ENCODE measurements at places on chromosomes 11 and 22.

- no peak for DNase-seq
Measured at GRCh38 chr11:36510594-36510942, 496 bp upstream of the TRAF6 start.

DNA sequence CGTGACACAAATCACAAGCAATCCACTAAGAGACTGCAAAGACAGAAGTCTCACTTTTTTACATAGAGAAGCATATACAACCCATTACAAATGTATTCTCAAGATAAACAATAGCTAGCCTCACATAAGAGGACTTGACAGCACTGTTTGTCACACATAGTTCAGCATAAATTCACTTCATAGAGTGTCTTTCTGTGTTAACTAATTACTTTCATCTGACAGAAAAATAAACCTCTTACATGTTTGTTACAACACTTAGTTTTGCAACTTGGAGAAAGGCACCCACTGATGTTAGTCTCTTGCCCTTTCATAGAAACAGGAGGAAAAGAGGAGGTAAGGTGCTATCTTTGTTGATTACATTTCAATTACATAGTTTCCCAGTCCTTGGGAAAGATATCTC, 2221.9 kb upstream of the RAG2 start:
- DNase-seq = no peak

DNA sequence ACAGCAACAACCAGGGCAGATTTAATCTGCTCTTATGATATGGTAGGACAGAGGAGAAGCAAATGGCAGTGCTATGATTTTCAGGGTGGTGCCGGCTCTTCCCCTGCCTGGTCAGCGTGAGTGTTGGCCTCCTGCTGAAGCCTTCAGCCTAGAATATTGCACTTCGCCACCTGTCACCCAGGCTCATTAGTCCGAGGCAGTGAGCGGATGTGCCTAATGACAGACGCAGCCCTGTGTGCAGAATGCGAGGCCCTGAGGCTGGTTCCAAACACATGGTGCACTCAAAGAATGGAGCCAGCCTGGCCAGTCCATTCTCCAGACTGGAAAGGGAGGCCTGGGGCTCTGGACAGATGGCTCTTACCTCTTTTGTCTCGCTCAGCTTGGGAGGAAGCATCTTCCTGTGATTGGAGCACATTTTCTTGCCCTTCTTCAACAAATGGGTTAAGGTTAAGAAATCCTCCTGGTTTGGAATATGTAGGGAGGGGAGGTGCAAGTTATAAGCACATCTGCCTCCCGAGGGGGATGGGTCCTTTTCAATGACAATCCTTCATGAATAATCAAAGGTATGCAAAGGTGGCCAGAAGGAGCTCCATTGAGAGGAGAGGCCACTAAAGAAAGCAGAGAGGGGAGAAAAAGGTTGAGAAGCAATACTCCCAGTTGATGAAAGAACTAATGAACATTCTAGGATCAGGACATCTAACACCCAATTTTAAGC, 39.7 kb upstream of the GALNT18 start:
- peak; percentile 19 for DNase-seq

- no peak for DNase-seq
Measured at GRCh38 chr22:30934053-30934452, 34.5 kb downstream of the MORC2 start.

GRCh38 chr11:72743321-72744221, 8.6 kb downstream of the ARAP1 start:
- DNase-seq = no peak

GRCh38 chr11:130314184-130314749, 450 bp downstream of the ZBTB44 start:
- DNase-seq = peak; percentile 57

- DNase-seq = peak; percentile 34
Measured at GRCh38 chr11:118609380-118610224, 2.2 kb downstream of the PHLDB1 start.

- no peak for DNase-seq
Measured at GRCh38 chr11:66688561-66689534, 11.2 kb upstream of the RBM4B start.

- no peak for DNase-seq
Measured at GRCh38 chr11:109490953-109491635, 69.1 kb downstream of the C11orf87 start.

- DNase-seq = no peak
Measured at GRCh38 chr11:118343981-118344515, at the start of gene CD3G. TSS of gene CD3G (plus strand) at chr11:118344344. CDS start at chr11:118344424, 80 bp downstream.

GRCh38 chr11:123822599-123822998, 16.4 kb upstream of the OR6M1 start:
- no peak for DNase-seq

DNA sequence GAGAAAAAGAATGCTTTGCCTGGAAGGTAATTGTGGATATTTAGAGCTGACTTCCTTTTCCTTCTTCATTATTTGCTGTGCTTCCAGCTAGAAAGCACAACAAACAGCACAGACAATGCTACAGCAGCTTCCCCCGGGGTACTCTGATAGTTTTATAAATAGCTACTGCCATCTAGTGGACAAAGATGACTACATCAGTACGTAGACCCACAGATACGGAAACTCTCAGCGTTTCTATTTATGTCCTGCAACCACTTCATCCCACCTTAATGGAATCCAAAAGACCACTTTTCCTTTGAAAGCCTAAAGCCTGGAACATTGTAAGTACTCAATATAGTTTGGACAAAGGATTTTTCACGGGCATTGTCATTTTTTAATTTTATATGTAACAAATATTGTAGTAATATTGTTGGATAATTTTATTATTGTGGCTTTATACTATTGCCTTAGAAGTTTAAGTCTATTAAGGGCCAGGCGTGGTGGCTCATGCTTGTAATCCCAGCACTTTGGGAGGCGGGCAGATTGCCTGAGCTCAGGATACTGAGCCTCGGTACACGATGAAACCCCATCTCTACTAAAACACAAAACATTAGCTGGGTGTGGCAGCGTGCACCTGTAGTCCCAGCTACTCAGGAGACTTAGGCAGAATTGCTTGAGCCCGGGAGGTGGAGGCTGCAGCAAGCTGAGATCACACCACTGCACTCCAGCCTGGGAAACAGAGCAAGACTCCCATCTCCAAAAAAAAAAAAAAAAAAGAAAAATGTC, 7.5 kb downstream of the HSPA8 start:
- no peak for DNase-seq

DNA sequence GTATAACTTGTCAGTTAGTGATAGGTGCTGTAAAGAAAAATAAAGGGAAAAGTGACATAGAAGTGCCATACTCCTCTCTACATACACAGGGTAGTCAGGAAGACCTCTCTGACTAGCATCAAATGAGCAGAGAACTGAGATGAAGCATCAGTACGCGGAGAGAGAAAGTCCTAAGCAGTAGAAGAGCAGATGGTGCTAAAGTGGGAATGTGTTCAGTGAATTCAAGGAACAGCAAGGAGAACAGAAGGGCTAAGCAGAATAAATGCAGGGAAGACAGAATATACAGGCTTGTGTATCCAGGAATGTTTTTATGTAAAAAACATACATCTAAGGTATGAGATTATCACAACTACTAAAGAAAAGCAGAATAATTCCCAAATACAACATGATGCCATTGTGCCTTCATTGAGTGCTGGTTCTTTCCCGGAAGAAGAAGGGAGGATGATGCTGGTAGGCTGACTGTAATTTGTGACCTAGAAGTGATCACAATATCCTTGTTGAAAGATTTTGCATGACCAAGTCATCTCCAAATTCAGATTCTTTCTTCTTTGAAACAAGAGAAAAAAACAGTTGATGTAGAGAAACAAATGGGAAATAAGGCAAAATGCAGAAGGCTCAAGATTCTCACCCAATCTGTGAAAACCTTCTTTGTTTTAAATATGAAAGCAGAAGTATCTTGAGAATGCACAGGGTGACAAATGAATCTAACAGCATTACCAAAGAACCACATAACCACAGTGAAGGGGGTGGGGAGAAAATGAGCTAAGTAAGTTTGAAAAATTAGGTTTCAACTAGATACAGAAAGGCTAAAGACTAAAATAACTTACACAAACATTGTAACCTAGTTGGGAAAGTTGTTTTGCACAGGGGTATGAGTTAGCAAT, 20.5 kb downstream of the MRE11 start:
- DNase-seq = no peak

DNA sequence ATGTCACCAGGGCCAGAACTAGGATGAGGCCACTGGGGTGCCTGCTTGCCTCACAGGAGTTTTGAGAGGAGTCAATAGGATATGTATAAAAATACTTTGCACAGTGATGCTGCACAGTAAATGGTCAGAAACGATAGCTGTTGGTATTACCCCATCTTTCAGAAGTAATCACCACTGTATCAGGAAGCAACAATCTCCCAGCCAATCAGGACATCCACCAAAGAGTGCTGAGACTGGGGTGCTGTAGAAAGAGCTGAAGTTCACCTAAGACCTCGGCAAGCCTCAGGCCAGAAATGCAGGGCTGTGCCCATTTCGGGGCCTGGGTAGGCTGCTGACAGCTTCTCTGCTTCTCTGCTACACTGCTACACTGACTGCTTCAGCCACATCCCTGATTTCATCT, 17.4 kb downstream of the LMO2 start:
- DNase-seq = no peak

DNA sequence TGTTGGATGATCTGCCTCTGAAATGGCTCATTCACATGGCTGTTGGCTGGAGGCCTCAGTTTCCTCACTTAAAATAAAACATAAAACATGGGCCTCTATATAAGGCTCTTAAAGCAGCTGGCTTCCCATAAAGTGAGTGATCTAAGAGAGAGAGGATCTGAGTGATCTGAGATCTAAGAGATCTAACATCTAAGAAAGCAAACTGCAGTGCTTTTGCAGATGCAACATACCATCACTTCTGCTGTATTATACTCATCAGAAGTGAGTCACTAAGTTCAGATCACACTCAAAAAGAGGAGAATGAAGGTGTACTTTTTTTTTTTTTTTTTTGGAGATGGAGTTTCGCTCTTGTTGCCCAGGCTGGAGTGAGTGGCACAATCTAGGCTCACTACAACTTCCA, 18.1 kb upstream of the HSPA8 start:
- no peak for DNase-seq

GRCh38 chr11:65355776-65356393, 1.3 kb downstream of the TIGD3 start:
- DNase-seq = peak; percentile 42

- no peak for DNase-seq
Measured at GRCh38 chr22:39144101-39144767, 8.2 kb downstream of the CBX7 start.

GRCh38 chr11:122742301-122743018, 86.9 kb downstream of the UBASH3B start:
- DNase-seq = no peak

- DNase-seq = no peak
Measured at GRCh38 chr11:8503910-8504364, 90.1 kb downstream of the STK33 start.

- no peak for DNase-seq
Measured at GRCh38 chr11:9158898-9159391, 67.5 kb upstream of the SCUBE2 start.

GRCh38 chr11:59174664-59175033, 2.7 kb downstream of the DTX4 start:
- DNase-seq = no peak

GRCh38 chr11:64121663-64122410, 44.1 kb downstream of the MACROD1 start:
- DNase-seq = no peak

DNA sequence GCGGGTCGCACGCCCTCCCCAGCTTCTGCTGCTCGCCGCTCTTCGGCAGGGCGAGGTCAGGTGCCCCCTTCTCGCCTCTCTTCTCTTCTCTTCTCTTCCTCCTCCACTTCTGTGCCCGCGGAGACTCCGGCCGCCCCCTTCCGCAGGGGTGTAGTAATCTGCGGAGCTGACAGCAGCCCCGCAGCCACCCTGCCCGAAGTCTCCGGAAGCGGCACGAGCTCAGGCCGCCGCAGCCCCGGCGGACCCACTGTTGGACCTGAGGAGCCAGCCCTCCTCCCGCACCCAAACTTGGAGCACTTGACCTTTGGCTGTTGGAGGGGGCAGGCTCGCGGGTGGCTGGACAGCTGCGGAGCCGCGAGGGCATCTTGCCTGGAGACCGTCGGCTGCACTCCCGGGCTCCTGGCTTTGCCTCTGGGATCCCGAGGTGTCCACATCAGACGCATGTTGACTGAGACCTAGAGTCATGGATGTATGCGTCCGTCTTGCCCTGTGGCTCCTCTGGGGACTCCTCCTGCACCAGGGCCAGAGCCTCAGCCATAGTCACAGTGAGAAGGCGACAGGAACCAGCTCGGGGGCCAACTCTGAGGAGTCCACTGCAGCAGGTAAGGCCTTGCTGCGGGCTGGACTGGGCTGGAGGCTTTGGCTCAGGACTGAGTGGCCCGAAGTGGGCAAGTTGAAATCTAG, 486 bp downstream of the STIM1 start:
- peak; percentile 57 for DNase-seq

DNA sequence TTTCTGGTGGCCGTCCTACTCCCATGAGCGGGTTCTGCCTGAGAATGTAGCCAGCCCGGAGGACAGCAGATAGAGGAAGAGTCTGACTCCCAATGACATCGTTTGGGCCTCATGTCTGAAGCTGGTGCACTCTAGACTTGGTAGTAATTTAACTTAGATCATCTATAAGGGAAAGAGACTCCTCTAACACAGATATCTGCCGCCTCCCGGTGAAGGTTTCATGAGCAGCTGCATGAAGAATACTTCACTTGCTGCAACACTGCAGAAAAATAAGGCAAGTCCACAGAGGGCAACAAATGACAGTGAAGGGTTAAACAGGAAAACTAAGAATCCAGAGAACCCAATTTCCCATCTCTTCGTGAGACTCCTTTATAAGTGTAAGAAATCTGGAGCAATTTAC, 5.9 kb upstream of the ARL2 start:
- no peak for DNase-seq

GRCh38 chr11:15057329-15057728, 16.1 kb upstream of the CALCB start:
- no peak for DNase-seq

- DNase-seq = no peak
Measured at GRCh38 chr11:122755409-122755808, 82.9 kb upstream of the CRTAM start.

GRCh38 chr22:38754751-38755154, 1.0 kb downstream of the SUN2 start:
- DNase-seq = no peak

GRCh38 chr11:94705891-94706615, 62.1 kb upstream of the AMOTL1 start:
- DNase-seq = no peak

DNA sequence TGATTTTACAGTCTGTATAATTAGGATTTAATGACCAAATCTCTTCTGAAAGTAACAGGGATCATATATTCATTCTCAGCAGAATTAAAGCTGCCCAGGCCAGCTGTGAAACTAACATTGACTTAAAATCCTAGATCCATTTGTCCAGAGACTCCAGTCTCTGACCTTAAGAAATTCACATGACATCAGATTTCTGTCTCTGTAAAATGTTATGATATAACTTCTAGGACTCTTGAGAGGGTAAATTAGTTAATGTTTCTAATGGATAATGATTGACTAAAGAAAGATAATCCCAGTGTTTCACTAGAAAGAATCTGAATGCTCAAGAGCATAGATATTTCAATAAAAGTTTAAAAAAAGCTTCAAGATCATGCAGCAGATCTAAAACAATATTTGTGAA, 6.3 kb downstream of the NOX4 start:
- DNase-seq = no peak

DNA sequence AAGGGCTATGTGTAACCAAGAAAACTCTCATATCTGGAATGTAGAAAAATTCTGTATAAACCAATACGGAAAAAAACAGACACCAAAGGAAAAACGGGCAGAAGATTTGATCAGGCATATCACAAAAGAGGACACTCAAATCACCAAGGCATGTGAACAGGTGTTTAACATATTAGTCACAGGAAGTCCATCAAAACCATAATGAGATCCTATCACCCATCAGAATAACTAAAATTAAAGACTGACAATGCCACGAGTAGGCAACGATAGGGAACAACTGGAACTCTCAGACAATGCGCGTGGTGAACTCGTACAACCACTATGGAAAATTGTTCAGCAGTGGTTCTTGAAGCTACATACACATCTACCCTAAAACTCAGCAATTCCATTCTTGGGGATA, 94.5 kb downstream of the MICAL3 start:
- no peak for DNase-seq

Measured in WTC11 (cell line).